ENCODE measurements at places on chromosomes 11 and 22.

DNA sequence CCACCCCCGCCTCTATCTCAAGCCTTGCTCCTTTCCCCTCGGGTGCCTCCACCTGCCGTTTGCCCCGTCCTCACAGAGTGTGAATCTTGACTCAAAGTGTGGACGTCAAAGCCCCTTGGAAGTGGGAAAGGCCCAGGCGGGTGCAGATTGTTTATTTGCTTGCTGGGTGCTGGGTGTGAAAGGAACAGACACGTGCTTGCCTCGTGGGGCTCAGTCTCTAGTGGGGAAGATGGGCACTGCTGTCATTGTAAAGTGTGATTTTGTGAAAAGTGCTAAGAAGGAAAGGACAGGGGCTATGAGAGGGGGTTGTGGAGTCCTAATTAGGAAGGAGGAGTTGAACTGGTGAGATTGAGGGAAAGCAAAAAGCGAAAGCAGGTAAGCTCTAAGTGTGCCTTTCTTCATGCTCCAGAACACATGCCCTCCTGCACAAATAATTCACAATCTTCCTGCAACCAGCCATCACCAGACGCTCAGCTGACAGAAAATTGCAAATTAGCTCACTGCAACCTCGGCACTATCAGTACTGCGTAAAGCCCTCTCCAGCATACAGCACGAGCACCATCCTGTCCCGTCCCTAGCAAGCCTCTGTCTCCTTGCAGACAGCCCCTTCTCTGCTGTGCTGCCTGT, 9.7 kb upstream of the GCAT start:
- DNase-seq = no peak

- no peak for DNase-seq
Observed at GRCh38 chr11:91081440-91082043, 858.7 kb upstream of the CHORDC1 start.

- no peak for DNase-seq
Observed at GRCh38 chr11:2741377-2742131, 41.8 kb upstream of the KCNQ1OT1 start.

DNA sequence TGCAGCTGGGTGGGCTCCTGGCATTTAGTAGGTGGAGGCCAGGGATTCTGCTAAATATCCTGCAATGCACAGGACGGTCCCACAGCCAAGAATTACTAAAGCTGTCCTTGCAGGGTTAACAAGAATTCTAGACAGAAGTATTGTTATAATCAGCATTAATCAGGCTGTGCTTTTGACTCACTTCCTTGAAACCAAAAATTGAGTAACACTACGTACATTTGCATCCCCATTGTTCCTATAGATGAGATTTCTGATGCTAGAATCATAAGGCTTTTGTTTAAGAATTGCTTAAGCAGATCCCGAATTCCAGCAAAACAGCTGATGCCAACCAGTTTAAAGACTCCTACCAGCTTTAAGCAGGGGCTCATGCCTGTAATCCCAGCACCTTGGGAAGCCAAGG, 11.4 kb downstream of the SLC6A5 start:
- DNase-seq = no peak

GRCh38 chr11:829847-830294, 2.2 kb downstream of the CRACR2B start:
- no peak for DNase-seq

DNA sequence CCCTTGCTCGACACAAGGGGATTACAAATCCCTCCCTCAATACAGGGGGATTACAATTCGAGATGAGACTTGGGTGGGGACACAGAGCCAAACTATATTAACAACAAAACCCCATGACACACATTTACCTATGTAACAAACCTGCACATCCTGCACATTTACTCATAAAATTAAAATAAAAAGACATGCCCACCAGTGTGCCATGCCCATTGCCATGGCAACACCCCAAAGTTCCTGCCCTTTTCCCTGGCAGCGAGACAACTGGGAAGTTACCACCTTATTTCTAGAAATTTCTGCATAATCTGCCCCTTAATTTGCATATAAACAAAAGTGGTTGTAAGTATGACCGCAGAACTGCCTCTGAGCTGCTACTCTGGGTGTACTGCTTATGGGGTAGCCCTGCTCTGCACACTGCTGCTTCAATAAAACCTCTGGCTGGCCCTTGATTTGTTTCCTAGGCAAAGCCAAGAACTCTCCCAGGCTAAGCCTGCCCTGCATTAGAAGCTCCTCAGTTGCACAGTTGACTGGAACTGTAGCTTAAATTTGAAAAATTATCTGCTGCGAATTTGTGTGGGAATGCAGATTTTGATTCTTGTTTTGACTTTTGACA, 8.6 kb upstream of the INCENP start:
- DNase-seq = no peak

DNA sequence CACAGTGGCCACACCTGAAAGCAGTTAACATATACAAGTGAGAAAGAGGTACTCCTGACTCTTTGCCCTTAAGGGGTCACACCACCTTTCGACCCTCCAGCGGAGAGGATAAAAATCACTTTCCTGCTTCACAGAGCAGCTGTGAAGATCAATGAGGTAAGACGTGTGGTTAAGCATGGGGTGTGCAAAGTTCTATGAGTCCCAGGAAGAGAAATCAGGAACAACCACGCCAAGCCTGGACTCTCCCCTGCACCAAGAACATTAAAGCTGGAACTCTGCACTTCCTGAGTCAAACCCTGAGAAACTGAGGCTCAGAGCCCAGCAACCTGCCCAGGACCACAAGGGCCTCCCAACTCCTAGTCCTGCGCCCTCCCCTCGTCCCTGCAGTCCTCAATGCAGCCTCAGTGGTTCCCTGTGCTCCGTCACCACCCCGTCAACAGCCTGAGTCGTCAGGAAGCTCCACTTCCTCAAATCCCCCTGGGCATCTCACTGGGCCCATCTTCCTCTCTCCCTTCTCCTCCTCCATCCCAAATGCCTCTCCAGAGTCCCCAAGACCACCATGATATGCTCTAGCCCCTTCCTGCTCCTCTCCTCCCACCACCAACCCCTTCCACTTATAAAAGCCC, 17.7 kb downstream of the TNKS1BP1 start:
- no peak for DNase-seq

DNA sequence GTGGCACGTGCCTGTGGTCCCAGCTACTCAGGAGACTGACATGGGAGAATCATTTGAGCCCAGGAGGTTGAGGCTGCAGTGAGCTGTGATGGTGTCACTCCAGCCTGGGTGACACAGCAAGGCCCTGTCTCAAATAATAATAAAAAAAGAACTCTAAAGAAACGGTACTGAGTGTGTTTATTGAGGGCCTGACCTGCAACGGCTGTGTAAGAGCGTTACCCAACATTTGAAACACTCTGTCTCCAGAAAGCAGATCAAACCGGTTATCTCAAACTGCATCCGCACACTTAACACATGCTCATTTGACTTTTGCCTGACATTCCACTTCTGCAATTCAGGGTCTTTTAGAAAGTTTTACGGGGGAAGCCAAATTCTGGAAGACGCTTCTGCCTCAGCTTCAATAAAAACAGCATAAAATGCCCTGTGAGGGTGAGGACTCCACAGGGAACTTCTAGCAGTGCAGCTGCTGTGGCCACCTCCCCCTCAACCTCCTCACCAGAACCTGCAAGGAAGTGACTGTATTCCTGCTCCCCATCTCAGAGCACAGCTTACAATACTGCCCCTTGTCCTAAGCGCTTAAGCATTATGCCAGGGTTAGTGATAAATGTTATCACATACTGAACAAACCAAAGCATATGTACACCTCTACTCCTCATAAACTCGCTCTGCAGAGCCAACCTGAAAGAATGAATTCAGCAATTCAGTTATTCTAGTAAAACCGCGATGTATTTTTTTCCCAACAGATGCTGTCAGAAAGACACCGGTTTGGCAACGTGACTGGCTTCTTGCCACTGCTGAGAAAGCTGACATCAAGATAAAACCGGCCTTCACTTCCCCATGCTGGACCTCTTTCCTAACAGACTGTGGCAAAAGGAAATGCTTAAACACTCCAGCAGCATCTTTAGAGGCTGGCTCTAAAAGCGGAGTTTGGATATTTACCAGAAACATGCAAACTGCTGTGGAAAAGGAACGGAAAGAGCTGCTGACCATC, 52.2 kb downstream of the PRDM10 start:
- no peak for DNase-seq

- DNase-seq = no peak
Observed at GRCh38 chr11:27860811-27861210, 160.6 kb upstream of the BDNF start.

All from activated T-cell treated with anti-CD3 and anti-CD28 coated beads for 4 hours (primary cell).